Thoracic aorta (tissue), 2 donors: ENCODE measurements at places on chromosomes 16 and 17. TPM values are rescaled to one million over a fixed set of nuclear protein-coding genes. Genes with fewer than 3 reads are reported as not detected.

The ENPP7 gene
- total RNA-seq = not detected

The SLC25A19 gene
- total RNA-seq = 6.1 TPM

The ZNF19 gene
- total RNA-seq = 3.7 TPM

The BRICD5 gene
- 43.1 TPM for total RNA-seq

The MYH8 gene
- not detected for total RNA-seq

The DOC2A gene
- total RNA-seq = 0.56 TPM

The KRTAP4-6 gene
- not detected for total RNA-seq

The C1QTNF8 gene
- total RNA-seq = 7.0 TPM

GRCh38 chr17:29567304-29567553, 392 bp upstream of the ABHD15 start:
- peaks cover 41% of the 10 kb centered on the region for H3K4me1 ChIP-seq
- no peaks in the 10 kb centered on the region for H3K36me3 ChIP-seq
- peak overlapping the region; percentile 93 for H3K27ac ChIP-seq
- no peak for DNase-seq
- H3K4me3 ChIP-seq = peak overlapping the region; percentile 92
- no peaks in the 10 kb centered on the region for H3K27me3 ChIP-seq

- no peaks in the 10 kb centered on the region for H3K36me3 ChIP-seq
- no peaks in the 10 kb centered on the region for H3K27me3 ChIP-seq
- peaks cover 67% of the 10 kb centered on the region for H3K4me1 ChIP-seq
- peak overlapping the region; percentile 93 for H3K27ac ChIP-seq
These were observed 732 bp downstream of the TNRC6A start for GRCh38 chr16:24729951-24730815.

DNA sequence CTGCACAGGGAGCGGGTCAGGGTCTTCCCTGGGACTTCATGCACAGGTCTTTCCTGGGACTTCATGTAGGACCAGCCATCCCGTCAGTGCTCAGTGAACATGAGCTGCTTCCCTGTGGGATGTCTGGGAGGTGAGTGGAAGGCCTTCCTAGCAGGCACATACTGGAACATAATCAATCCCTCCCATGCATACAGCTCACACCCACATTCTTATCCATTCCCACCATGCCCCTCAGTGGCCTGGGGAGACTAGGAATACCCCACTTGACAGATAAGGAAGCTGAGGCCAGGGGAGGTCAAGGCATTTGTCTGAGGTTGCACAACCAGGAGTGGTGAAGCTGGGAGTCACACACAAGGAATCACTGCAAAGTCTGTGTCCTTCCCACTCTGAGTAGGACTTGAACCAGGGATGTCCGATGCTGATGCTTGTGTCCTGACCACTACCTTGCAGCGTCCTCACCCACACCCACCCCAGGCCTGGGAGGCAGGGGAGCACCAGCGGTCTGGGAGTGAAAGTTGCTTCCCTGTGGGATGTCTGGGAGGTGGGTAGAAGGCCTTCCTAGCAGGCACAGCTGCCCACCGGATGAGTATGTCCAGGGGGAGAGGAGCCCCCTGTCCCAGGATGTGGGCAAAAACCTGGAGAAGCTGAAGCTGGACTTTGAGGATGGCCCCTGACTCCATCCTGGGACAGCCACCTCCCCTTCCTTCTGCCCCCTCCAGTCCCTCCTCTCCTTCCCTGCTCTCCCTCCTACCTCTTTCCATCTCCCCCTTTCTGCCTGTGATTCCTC, 1.0 kb upstream of the NLRC5 start:
- H3K4me3 ChIP-seq = peak overlapping the region; percentile 90
- H3K36me3 ChIP-seq = no peaks in the 10 kb centered on the region
- no peak for DNase-seq
- peak overlapping the region; percentile 87 for H3K27ac ChIP-seq
- H3K4me1 ChIP-seq = peaks cover 24% of the 10 kb centered on the region

DNA sequence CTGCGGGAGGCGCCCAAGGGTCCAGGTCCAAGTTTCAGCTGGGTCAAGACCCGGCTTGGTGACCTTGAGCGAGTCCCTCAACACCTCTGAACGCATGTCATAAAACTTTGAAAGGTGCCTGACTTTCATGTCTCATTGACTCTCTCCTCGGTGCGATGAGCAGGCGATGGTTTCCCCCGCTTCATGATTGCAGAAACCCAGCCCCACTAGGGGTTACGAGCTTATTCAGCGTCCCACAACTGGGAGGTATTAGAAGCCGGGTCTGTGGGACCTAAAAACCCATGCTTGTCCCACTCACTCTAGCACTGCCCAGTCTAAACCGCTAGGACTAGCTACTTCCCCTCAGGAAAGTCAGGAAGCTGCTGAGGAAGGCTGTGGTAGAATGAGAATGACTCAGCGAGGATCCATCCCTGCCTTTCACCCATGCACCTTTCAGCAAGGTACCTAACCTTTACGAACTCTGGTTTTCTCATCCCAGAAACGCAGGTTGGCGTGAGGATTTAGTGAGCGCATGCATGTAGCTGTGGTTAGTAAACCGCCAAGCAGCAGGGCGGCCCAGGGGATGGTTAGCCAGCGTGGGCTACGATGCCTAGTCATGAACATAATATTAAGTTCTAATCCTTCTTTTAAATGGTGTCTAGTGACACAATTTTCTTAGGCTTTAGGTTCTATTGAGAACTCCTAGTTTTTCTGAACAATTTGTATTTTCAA, 26.2 kb upstream of the RFFL start:
- H3K4me3 ChIP-seq = peak overlapping the region; percentile 92
- H3K27ac ChIP-seq = peak overlapping the region; percentile 36
- no peaks in the 10 kb centered on the region for H3K27me3 ChIP-seq
- H3K36me3 ChIP-seq = no peaks in the 10 kb centered on the region
- no peak for DNase-seq

DNA sequence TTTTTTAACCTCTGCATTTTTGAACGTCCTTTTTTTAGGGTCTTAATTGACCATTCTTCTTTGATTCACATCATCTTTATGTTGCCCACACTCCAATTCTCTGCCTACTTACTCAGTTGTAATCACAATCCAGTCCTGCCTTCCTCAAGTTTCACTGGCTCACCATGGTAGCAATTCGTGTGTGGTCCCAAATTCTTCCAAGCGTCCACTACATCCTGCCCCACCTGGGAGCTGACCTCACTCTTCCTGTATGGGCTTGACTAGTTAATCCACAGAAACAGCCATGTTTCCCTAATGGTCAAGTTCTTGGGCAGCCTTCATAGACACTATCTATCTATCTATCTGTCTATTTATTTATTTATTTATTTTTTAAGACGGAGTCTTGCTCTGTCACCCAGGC, 7.1 kb downstream of the TLCD2 start:
- H3K36me3 ChIP-seq = no peaks in the 10 kb centered on the region
- H3K27me3 ChIP-seq = no peaks in the 10 kb centered on the region
- no peak overlapping the region for H3K27ac ChIP-seq
- no peak for DNase-seq

- peak overlapping the region; percentile 98 for H3K27ac ChIP-seq
- no peaks in the 10 kb centered on the region for H3K27me3 ChIP-seq
- no peak for DNase-seq
These were observed 37.7 kb upstream of the MYH10 start for GRCh38 chr17:8668176-8668740.

DNA sequence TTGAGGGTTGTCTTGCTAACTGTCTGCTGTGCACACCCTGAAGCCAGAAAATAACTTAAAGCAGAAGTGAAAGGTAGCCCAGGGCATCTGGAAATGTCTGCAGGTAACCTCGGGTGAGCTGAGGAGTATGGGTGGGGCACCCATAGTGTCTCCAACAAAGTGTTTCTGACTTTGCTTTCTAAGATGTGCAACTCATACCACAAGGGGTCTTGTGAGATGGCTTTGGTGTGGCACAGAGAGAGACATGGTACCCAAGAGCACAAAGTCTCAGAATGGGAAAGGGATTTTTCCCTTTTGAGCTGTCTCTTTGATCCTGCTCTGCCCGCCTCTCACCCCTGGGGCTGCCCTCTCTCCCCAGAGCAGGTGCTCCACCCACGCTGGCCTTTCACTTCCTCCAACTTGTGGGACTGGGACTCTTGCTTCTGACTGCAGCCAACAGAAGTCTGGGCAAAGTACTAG, 6.9 kb downstream of the CHD9 start:
- no peak for DNase-seq
- no peak overlapping the region for H3K4me3 ChIP-seq
- no peaks in the 10 kb centered on the region for H3K36me3 ChIP-seq
- H3K4me1 ChIP-seq = peaks cover 6% of the 10 kb centered on the region
- no peak overlapping the region for H3K27ac ChIP-seq

GRCh38 chr16:88497561-88498462, 44.7 kb downstream of the ZFPM1 start:
- H3K36me3 ChIP-seq = no peaks in the 10 kb centered on the region
- H3K4me3 ChIP-seq = no peak overlapping the region
- no peak for DNase-seq
- H3K27me3 ChIP-seq = no peaks in the 10 kb centered on the region

GRCh38 chr17:48308581-48308980, 121.4 kb downstream of the SKAP1 start:
- H3K4me1 ChIP-seq = no peaks in the 10 kb centered on the region
- no peak for DNase-seq
- no peak overlapping the region for H3K27ac ChIP-seq
- no peaks in the 10 kb centered on the region for H3K27me3 ChIP-seq

DNA sequence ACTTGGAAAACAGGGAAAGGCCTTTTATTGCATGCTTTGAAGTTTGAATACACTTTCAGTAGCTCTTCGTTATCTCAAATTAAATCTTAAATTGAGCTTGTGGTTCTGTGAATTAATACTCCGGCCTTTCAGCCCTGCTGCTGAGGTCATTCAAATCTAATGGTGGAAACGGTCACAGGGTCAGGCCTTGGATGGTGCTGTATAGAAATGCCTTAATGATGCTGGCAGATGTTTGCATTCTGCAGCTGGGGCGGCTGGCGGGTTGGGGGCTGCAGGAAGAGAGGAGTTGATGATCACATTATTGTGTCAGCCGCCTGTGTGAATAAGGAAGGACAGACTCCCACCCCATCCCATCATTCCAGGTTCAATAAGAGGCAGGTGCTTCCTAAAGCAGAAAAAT, 723.6 kb downstream of the WWOX start:
- H3K4me3 ChIP-seq = no peak overlapping the region
- H3K36me3 ChIP-seq = no peaks in the 10 kb centered on the region
- H3K27ac ChIP-seq = no peak overlapping the region
- no peaks in the 10 kb centered on the region for H3K27me3 ChIP-seq
- DNase-seq = no peak
